ENCODE measurements at places on chromosomes 5 and 9.

DNA sequence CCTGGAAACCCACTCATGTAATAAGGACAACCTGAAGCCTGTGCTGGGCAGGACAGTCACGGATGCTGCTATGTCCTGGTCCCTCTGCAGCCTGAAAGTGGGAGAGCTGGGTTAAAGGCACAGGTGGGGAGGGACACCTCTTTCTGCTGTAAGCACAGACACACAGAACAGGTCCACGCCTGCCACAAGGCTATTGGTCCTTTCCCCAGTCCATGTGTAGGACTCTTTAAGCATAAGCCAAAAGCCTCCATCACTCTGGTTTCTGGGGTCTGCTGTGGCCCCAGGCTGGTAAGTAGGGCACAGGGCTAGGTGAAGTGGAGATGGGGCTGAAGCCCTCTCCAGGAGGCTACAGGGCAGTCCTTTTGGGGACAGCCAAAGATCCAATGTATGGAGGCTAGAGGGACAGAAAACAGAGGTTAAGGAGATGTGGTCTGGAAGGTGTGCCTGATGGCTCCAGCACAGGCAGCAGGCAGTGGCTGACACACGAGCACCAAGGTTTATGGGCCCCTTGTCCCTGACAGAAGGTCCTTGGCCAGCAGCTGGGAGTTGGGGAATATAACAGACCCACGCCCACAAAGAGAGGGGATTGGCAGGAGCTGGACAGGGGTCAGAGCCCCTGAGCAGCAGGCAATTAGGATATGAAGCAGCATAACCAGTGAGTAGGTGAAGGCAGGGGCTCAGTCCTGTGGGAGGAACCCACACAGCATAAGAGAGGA, 203.6 kb upstream of the MVB12B start:
- no peak for DNase-seq

- no peak for DNase-seq
Observed at GRCh38 chr5:130289132-130290088, 385.1 kb downstream of the CHSY3 start.

GRCh38 chr9:134602547-134603362, 38.8 kb upstream of the COL5A1 start:
- no peak for DNase-seq

DNA sequence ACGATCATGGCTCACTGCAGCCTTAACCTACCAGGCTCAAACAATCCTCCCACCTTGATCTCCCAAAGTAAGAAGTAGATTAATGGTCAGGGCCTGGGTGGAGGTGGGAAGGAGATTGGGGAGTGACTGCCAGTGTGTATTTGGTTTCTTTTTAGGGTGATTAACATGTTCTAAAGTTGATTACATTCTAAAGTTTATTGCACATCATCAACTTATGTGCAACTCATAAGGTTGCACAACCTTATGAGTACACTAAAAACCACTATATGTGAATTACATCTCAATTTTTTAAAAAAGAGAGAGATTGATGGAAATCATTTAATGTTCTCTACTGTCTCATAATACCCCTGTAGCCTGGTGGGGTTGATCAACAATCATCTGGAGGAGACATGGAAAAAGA, 218.1 kb downstream of the AOPEP start:
- DNase-seq: no peak

DNA sequence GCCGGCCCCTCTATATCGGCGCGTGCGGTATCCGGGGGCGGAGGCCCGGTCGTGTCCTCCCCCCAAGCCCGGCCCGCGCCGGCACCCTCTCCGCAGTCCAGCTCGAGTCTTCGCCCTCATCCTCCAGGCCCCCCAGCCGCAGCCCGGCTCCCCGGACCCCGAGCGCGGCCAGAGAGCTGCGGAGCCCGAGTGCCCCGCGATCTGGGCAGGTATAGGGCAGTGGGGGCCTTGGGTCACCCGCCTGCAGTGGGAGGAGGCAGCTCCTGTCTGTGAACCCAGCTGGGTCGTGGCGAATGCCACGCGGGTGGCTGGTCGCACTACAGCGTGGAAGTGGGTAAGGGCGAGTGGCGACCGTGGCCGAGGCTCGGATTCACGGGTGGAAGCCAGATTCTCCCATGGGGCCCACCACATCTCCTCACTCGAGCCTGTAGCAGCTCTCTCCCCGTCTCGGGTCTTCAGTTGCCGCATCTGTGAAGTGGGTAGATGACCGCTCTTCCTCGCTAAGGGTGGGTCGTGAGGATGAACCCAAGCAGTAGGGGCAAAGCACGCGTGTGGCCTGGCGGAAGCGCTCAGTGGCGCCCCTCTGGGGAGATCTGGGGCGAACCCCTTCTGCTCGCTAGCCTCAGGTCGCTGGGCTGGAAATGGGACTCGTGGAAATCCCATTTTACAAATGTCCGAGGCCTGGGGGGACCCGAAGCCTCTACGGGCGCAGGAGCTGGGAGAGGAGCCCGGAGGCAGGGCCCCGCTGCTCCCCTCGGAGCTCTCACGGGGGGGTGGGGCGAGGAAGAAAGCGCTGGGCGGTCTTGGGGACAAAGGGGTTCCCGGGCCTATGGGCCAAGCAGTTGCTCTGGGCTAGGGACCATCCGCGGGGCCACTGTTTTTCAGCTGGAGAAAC, 1.9 kb downstream of the NR5A1 start:
- DNase-seq: no peak

GRCh38 chr5:82290005-82290404, 11.9 kb upstream of the RPS23 start:
- DNase-seq: no peak

Measured in ACHN (cell line).